ENCODE measurements at places on chromosomes 16 and 17.

GRCh38 chr16:28925386-28926228, 569 bp upstream of the RABEP2 start:
- DNase-seq = peak; percentile 72

GRCh38 chr17:38741461-38741860, 6.7 kb downstream of the PCGF2 start:
- no peak for DNase-seq

DNA sequence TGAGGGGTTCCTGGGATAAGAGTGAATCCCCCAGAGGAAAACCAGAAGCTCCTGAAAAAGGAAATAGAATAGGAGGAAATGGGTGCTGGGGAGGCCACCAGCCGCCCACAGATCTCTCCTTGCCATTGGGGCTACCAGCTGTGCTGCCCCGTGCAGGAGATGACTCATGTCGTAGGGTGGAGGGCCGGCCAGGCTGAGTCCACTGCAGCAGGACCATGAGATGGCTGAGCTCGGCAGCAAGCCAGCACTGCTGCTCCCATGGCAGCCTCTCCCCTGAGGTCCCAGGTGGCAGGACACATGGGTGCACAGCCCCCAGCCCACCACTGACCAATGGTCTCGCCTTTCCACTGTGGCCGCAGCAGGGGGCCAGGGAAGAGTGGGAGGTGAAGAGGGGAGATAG, 95.5 kb downstream of the GNAO1 start:
- no peak for DNase-seq

GRCh38 chr16:90018652-90019542, at the start of gene DBNDD1:
TSS of gene DBNDD1 (minus strand) at chr16:90019456. CDS start at chr16:90019341, 115 bp downstream.
- DNase-seq = no peak

DNA sequence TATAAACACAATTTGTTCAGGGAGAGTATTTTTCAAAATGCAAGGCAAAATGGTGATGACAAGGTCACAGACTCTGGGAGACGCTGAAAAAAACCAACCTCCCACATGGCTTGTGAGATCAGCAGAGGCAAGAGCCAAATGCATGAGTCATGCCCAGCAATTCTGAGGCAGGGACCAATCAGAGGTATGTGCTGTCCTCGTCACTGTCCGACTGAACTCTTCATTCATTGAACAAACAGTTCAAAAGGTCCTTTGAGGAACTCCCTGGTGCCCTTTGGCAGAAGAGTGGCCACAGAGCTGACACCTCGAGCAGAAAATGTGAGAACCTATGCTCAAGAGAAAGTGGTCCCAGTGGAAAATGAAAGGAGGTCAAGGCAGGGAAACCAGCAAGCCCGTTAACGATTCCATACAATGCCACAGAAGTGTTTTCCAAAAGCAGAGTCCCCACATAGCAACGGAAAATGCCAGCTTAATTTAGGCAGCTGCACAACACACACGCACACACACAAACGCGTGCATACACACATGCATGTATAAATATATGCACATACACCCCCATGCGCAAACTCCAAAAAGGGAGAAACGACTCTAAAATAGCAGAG, 50.9 kb downstream of the CDH11 start:
- DNase-seq = no peak

DNA sequence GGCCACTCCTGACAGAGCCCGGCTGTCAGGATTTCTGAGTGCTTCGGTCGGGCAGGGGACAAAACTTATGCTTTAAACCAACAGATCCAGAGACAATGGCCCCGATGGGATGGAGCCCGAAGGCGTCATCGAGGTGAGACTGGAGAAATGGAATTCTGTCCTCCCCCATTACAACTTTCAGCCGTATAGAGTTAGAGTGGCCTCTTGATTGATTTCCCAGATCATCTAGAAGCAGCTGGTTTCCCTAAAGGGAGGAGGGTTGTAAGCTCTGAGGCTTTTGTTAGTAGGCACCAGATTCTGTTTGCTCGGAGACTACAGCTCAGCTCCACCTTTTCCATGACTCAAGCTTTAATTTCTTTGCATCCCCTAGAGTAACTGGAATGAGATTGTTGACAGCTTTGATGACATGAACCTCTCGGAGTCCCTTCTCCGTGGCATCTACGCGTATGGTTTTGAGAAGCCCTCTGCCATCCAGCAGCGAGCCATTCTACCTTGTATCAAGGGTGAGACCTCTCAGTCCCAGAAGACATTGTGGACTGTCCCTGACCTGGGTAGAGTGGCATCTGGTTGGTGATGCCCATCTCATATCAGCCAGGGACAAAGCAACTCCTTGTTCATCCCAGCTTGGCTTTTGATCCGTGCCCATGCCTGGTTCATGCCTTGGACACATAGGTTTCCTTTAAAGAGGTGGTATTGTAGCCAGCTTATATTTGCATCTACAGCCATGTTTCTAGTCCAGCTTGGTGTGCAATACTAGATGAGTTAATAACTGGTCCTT, 5.1 kb upstream of the CD68 start:
- no peak for DNase-seq

- DNase-seq = no peak
Observed at GRCh38 chr16:3934491-3935181, 54.1 kb upstream of the CREBBP start.

Data from stimulated activated CD4-positive, alpha-beta T cell treated with anti-CD3 and anti-CD28 coated beads, Interleukin-12 subunit alpha, Interleukin-12 subunit beta, amount 100 ng/mL, for 24 hours (primary cell).